ENCODE measurements at places on chromosomes 7 and 10.

- no peak for DNase-seq
Observed at GRCh38 chr7:346116-346898, 56.3 kb downstream of the FOXL3 start.

DNA sequence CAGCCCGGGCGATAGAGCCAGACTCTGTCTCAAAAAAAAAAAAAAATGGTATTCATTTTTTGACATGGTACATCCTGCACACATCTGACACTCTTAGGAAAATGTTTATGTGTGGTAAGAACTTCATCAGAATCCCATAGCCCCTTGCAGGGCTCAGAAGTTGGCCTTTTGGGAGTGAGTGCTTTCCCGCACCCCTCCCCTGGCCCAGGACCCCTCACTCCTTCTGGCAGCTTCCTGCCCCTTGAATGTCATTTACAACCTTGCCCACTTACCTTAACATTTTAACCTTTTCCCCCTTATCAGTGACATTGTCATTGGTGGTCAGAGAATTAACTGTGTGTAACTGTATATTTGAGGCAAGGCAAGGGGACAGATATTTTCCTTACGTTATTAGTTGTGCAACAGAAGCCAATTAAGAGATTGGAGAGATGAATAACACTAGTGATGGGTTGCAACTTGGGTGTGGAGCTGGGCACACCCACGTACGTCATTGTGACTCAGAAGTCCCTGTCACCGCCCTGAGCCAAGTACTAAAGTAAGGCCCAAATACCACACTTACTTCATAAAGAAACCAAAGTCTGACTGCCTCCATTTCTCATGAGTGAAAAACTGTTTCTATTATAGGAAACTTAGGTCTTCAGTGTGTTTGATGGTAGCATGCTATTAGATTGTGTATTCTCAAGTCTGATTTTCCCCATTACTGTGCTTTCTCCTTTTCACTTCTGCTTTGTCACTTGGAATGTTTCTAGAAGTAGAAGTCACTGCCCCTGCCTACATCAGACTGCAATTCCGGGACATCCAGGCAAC, 31.6 kb downstream of the OGDH start:
- no peak for DNase-seq

DNA sequence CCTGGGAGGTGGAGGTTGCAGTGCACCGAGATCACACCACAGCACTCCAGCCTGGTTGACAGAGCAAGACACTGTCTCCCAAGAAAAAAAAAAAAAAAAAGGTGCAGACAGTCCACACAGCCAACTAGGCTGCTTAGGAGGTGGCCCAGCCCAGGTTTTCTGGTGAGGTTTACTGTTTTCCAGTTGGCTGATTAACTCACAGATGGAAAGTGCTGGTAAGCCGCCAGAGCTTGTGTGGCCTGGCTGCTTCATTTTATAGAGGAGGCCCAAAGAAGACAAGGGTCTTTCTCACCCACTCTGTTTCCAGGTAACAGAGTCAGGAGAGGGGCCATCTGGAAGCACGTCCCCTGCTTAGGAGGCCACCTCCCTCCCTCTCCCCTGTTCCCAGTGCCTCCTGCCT, 6.2 kb downstream of the RHBDD2 start:
- DNase-seq: no peak

- DNase-seq: no peak
Observed at GRCh38 chr7:729140-730000, 2.3 kb upstream of the PRKAR1B start.

- DNase-seq: peak; percentile 76
Observed at GRCh38 chr7:112202816-112203215, 3.4 kb downstream of the DOCK4 start.

DNA sequence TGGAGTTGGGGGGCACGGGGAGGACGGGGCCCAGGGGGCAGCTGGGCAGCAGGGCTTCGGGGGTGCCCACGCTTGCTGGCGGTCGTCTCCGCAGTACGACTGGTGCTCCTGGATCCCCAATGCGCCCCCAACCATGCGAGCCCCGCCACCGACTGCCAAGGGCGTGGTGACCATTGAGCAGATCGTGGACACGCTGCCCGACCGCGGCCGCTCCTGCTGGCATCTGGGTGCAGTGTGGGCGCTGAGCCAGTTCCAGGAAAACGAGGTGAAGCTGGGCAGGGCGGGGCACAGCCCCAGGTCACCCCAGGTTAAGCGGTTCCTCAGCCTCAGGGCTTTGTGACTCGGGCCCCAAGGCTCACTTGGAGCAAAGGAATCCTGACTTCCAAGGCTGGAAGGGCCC, 70.0 kb downstream of the ALOX5 start:
- no peak for DNase-seq

GRCh38 chr7:87225696-87226095, 6.2 kb upstream of the TMEM243 start:
- DNase-seq: no peak

DNA sequence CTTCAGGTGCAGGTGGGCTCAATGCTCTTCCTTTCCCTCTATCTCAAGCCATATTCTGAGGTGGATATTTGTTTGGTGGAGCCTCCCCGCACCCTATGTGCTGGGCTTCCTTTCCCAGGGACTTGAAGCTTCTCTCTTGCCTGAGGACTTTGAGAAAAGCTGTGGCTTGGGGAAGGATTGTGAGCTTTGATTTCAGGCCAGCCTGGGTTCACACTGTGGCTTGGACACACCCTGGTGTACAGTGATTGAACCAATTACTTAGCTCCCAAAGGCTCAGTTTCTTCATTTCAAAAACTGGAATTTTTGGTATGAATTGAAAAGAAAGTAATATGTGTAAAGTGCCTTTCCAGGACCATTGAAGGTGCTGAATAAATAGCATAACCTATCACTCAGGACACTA, 224.5 kb upstream of the GLI3 start:
- no peak for DNase-seq

- no peak for DNase-seq
Observed at GRCh38 chr10:88389456-88389855, 193.7 kb downstream of the RNLS start.

DNA sequence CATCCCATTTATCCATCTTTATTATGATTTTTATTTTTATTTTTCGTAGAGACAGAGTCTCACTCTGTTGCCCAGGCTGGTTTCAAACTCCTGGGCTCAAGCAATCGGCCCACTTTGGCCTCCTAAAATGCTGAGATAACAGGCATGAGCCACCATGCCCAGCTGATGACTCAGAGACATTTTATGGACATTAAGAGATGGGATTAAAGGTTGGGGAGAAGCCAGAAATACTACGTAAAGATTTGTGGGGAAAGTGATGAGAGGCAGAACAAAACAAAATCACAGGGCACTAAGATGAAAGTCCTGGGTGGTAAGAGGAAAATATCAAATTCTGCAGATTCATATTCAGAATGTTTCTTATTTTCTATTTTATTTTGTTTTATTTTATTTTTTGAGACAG, 7.6 kb downstream of the WNT8B start:
- DNase-seq: no peak

- DNase-seq: peak; percentile 88
Observed at GRCh38 chr10:93904901-93905300, 11.1 kb downstream of the SLC35G1 start.

DNA sequence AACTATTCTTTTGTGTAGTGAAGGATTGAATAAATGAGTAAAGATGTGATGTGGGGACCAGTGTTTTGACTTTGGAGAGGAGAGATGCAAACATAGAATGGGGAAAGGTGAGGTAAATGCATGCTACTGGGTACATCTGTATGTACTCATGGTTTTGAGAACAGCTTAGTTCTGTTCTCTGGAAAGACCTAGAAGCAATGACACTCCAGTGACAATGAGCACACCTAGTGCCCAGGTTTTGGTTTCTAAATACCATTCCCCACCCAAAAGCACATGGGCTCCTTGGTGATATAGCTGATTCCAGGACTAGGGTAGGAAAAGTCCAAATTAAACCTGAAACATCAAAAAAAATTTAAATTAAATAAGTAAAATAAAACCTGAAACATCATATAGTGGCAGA, 22.6 kb upstream of the HSPA12A start:
- DNase-seq: no peak

GRCh38 chr7:5594616-5595544, 171.2 kb upstream of the TNRC18 start:
- DNase-seq: no peak

- DNase-seq: no peak
Observed at GRCh38 chr10:5679606-5680005, 5.0 kb upstream of the TASOR2 start.

DNA sequence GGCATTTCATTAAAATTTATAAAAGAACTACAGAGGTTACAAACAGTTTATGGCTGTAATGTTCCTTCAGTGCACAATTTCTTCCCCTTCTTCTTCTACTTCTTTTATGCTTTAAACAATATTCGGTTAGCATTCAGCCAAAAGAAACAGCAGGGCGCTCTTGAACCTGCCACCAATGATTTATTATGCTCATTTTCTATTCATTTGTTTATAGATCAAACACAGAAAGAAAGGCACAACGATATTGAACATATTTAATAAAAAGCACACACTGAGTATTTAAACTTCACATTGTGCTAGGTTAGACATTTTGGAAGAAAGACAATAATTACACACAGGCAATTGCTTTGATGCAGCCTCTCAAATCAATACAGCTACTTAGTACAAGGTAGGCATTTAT, 1025.8 kb upstream of the LRRN3 start:
- peak; percentile 33 for DNase-seq

DNA sequence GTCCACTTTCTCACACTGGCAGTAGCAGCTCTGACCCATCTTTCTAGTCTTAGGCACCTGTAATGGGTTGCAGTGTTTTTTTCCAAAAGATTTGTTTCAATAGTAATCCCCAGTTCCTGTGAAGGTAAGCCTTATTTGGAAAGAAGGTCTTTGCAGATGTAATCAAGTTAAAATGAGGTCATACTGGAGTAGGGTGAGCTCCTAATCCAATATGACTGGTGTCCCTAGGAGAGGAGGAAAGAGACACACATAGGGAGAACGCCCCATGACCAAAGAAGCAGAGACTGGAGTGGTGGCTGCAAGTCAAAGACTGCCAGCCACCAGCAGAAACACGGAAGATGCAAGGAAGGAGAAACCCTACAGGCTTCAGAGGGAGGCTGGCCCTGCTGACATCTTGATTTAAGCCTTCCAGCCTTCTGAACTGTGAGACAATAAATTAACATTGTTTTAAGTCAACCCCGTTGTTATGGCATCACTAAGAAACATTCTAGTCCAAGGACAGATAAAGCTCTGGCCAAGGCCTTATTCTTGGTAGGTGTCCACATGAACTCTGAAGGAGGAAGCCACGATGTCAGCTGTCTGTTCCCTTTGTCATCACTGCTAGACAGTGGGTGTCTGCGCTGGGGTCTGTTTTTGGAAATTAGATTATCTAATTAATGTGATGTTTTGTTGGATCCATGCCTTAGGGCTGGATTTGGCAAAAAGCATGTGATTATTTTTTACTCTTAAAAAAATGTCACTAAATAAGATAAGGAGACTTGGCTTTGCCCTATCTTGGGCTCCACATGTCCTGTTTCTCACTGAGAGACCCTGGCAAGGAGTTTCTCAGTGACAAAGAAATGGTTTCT, 214.9 kb downstream of the KCNMA1 start:
- no peak for DNase-seq

DNA sequence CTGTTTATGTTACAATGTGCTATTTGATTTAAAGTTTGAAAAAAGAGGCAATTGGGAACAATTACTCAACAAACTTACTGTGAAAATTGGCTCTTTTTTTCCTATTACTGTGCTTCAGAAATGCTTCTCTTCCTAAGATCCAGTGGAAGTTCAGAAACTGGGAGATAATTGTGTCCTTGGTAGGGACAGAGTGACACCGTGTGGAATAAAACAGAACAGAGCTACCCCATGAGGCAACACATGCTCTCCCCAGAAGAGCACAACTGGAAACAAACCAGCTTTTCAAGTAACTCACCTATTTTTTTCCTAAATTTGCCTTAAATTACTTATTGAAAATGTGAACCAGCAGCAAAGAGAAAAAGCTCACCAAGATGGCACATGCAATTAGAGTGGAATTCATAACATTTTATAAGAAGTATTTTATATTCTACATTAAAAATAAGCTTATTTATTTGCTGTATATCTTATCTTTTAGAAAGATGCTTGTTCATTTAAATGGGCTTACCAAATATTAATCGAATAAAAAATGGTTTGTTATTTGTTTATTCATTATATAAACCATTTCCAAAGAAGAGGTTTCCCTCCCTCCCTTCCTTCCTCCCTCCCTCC, 346.1 kb upstream of the ANKRD30A start:
- no peak for DNase-seq

GRCh38 chr10:73601486-73601921, 10.4 kb upstream of the USP54 start:
- peak; percentile 43 for DNase-seq

DNA sequence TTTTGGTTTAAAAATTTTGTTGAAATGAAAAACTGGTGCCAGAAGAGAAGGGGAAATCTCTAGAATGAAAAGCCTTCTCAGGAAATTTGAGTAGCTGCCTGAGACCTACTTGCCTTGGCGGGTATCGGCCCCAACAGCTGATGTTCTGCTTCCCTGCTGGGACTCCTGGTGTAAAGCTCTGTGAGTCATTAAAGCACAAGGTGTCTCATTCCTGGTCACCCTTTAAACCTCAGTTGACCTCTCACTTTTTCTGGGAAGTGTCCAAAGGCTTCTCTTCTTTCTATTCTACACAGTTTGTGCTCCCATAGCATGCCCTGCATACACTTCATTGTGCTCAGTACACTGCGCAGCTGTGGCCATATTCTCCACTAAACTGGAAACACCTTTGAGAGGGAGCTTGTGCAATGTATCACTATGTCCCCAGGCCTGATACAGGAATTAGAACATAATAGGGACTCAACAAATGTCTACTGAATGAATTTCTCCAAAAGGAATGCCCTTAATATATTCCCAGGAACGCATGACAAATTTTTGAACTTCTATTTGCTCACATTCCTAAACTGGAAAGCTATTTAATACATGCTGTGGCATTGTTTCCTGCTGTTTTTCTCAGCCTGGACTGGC, 303.9 kb downstream of the SDHAF3 start:
- no peak for DNase-seq

DNA sequence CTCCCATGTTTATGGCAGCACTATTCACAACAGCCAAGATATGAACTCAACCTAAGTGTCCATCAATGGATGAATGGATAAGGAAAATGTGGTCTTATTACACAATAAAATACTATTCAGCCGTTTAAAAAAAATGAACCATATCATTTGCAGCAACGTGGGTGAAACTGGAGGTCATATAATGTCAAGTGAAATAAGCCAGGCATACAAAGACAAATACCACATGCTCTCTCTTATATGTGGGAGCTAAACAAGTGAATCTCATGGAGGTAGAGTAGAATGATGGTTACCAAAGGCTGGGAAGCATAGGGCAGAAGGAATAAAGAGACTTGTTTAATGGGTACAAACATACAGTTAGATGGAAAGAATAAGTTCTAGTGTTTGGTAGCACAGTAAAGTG, 699.1 kb downstream of the NRG3 start:
- no peak for DNase-seq

- DNase-seq: peak; percentile 23
Observed at GRCh38 chr7:157250605-157251228, 86.1 kb upstream of the DNAJB6 start.
